ENCODE measurements at places on chromosomes 7 and 10.
A peak's percentile ranks its signal among the peaks of the same experiment; 100 is the strongest.

- DNase-seq: no peak
Measured at GRCh38 chr10:120833222-120833928, 17.8 kb upstream of the WDR11 start.

GRCh38 chr10:90937645-90938258 lies 16.9 kb upstream of the ANKRD1 start:
- no peak for DNase-seq

- no peak for DNase-seq
Measured at GRCh38 chr10:2300231-2300630, 562.9 kb upstream of the ADARB2 start.

- no peak for DNase-seq
Measured at GRCh38 chr7:15508258-15508657, 53.6 kb downstream of the AGMO start.

DNA sequence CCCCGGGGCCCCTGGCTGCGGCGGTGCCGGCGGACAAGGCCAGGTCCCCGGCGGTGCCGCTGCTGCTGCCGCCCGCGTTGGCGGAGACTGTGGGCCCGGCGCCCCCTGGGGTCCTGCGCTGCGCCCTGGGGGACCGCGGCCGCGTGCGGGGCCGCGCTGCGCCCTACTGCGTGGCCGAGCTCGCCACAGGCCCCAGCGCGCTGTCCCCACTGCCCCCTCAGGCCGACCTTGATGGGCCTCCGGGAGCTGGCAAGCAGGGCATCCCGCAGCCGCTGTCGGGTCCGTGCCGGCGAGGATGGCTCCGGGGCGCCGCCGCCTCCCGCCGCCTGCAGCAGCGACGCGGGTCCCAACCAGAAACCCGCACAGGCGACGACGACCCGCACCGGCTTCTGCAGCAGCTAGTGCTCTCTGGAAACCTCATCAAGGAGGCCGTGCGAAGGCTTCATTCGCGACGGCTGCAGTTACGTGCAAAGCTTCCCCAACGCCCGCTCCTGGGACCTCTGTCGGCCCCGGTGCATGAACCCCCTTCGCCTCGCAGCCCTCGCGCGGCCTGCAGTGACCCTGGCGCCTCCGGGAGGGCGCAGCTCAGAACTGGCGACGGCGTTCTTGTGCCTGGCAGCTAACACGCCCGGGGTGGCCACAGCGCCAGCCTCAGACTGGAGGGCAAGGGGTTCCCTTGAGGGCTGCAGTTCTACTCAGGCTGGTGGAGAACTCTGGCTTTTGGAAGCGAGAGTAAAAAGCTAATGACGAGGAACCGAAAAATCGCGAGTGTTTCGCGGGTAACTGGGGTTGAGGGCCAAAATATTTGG lies 804 bp downstream of the FRAT1 start:
- DNase-seq: peak; percentile 43

DNA sequence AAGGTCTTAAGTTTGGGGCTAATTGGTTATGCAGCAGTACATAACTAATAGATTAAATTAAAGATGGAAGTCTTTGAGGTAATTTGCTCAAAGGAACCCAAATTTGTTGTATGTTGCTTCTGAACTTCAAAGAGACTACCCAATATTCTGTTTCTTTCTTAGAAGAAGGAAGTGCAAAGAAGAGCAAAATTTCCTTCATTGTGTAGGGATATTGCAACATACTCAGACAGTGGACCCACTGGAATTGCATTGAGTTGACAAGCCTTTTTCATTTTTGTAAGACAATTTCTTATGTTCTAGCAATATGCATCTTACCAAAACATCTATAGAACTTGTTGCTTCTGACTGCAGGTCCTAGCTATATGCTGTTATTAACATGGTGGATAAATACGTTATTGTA lies 527.8 kb downstream of the SH2D4B start:
- no peak for DNase-seq

- no peak for DNase-seq
Measured at GRCh38 chr7:22853674-22854157, 31.1 kb upstream of the TOMM7 start.

DNA sequence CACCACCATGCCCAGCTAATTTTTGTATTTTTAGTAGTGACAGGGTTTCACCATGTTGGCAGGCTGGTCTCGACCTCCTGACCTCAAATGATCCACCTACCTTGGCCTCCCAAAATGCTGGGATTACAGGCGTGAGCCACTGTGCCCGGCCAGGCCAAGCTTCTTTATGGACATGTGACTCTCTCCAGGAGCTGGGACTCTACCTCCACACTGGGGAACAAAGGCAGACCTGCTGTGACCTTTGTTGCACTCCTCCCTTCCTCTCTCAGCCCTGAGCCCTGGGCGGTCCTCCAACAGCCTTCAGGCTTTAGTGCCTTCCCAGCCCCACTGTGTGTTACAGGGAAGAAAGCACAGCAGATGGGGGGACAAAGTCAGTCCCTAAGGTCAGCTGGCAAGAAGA lies 55.0 kb upstream of the DUSP5 start:
- no peak for DNase-seq

- no peak for DNase-seq
Measured at GRCh38 chr7:148967602-148968001, 60.7 kb downstream of the PDIA4 start.

- DNase-seq: no peak
Measured at GRCh38 chr10:113893570-113893969, 39.1 kb downstream of the NHLRC2 start.
